ENCODE measurements at places on chromosomes 3 and 15.
A peak's percentile ranks its signal among the peaks of the same experiment; 100 is the strongest.

- peak; percentile 95 for DNase-seq
Observed at GRCh38 chr3:139677388-139678155, at the start of gene NMNAT3. TSS of gene NMNAT3 (minus strand) at chr3:139677972. CDS start at chr3:139627724, 50,248 bp downstream.

DNA sequence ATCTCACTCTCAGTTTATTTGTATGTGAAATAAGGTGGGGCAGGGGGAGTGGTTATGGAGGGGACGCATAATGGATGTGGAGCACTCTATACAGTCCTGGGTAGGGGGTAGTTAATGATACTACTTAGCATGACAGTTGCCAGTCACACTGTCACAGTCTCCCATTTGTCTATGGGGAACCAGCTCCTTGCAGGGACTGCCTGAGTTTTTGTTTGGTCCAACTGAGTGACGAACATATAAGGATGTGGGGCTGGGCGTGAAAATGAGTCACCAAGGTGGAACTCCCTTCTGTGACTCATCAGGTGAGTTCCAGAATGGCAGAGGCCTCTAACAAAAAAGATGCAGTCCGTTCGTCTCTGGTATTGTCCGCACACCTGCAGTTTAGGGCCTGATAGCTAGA is 235.3 kb upstream of the ST8SIA2 start:
- no peak for DNase-seq

- no peak for DNase-seq
Observed at GRCh38 chr15:100571592-100572167, 30.3 kb downstream of the LINS1 start.

GRCh38 chr3:6799264-6799915 is 61.5 kb upstream of the GRM7 start:
- DNase-seq: peak; percentile 15

DNA sequence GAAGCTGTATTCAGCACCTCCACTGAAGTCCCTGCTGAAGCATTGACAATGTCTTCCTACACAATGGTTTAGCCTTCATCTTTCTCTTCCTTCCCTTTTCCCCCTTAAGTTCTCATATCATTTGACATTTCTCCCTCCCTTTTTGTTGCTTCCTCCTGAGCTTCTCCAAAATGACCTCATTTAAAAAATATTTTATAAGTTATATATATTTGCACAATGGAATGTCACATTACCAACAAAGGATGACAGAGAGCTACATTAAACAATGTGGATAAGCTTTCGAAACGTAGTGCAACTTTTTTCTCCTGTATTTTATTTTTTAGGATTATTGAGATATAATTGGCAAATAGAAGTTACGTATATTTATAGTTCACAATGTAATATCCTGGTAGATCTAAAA is 13.2 kb upstream of the DLG1 start:
- no peak for DNase-seq

GRCh38 chr15:65962187-65962586 is 92.9 kb downstream of the RAB11A start:
- DNase-seq: no peak

All from hematopoietic multipotent progenitor cell treated with erythropoietin and hydrocortisone succinate and interleukin-3 and kit ligand, for 17 days (in vitro differentiated cells).